ENCODE measurements at places on chromosomes 5 and 9.

DNA sequence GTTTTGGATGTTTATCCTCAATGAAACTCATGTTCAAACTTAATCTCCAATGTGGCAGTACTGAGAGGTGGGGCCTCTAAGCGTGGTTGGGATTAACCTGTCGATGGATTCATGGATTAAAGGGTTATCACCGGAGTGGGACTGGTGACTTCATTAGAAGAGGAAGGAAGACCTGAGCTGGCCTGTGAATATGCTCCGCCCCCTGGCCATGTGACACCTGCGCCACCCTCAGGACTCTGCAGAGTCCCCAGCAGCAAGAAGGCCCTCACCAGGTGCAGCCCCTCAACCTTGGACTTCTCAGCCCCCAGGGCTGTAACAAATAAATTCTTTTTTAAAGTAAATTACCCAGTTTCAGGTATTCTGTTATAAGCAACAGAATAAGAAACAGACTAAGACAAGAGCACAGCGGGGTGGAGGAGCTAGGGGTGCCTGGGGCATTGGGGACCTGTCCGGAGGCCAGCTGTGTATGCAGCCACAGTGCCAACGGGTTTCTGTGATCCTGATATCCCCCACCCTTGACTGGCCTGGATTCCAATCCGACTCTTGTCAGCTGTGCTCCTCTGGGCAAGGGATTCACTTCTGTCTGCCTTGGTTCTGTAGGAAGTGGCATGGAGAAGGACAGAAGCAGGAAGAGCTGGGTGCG is 3.2 kb upstream of the MAPK9 start:
- no peak for DNase-seq

DNA sequence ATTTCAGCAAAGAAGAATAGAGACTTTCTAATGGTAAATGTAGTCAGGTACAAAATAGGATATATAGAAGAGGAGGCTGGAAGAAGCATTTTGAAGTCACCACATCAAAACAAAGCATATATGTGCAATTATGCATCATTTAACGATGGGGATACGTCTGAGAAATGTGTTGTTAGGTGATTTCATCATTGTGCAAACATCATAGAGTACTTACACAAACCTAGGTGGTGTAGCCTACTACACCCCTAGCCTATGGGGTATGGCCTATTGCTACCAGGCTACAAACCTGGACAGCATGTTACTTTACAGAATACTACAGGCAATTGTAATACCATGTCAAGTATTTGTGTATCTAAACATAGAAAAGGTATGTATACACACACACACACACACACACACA is 28.4 kb downstream of the ELP1 start:
- no peak for DNase-seq

GRCh38 chr9:108786901-108787689 is 68.7 kb downstream of the ACTL7B start:
- DNase-seq: peak; percentile 51

- DNase-seq: no peak
Measured at GRCh38 chr5:7146886-7147285, 249.1 kb upstream of the ADCY2 start.

- DNase-seq: no peak
Measured at GRCh38 chr5:11777096-11777495, 127.2 kb downstream of the CTNND2 start.

DNA sequence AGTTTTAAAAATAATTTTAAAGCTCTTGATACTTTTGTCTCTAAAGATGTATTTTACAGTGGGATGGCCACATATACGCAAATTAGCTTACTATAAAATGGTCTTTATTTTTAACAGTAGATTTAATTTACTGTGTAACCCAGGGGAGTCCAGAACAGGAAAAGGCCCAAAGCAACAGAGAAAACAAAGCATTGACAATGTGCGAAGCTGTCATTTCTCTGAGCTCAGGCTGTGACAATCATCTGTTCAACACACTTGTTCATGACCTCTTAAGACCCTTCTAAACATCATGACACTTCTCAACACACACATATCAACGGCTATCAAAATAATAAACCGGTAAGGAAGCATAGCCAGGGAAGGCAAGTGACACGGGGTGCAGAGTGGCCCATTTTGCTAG is 499.6 kb upstream of the MPDZ start:
- DNase-seq: no peak

DNA sequence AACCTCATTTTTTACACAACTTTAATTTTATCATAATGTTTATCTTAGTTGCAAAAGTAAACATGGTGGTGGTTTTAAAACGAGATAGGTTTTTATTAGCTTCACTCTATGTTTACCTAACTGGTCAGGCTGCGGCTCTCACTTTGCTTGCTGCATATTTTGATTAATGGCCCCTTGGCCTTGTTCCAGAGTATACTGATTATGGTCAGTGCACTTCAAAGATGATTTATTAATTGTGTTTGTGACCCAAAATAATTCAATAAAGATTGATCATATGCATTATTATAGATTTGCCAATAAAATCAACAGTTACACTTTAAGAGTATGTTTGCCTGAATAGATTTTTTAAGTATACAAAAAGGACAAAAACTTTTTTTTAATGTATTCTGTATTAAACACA is 188.0 kb downstream of the XRCC4 start:
- no peak for DNase-seq

DNA sequence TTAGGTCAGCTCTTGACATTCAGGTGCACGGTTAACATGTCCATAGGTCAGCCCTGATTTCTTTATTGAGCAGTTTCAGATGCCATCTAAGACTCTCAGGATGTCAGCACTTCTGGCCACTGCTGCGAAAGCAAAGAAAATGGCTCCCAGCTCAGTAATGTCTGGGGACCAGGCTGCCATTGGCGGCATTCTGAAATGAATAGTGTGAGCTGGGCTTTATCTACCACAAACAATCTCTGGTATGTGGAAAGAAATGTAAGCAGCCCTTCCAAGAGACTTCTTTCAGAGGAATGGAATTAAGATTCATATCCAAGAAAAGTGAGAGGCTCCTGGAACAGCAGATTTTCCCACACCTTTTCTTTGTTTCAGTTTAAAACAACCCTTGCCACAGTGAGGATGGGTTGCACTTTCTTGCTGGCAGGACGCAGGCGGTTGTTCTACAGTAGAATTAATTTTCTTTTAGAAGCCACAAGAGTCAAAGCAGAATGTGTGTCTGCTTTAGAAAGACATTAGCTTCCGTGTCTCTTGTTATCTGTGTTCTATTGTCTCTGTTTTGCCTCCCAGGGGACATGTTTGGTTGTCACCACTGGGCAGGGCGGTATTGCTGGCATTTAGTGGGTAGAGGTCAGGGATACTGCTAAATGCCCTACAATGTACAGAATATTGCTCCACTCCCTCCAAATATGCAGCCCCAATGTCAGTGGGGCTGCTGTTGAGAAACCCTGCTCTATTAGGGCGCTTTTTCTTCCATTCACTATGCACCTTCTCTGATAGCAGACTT is 149.9 kb upstream of the ANKH start:
- no peak for DNase-seq
